ENCODE measurements at places on chromosomes 6 and 20.
A peak's percentile ranks its signal among the peaks of the same experiment; 100 is the strongest.

GRCh38 chr20:11791835-11792567 lies 125.7 kb upstream of the BTBD3 start:
- DNase-seq, result no peak

- DNase-seq, result no peak
Measured at GRCh38 chr6:347951-348859, 43.3 kb upstream of the IRF4 start.

GRCh38 chr6:11747021-11747420 lies 31.6 kb downstream of the ADTRP start:
- DNase-seq, result no peak

DNA sequence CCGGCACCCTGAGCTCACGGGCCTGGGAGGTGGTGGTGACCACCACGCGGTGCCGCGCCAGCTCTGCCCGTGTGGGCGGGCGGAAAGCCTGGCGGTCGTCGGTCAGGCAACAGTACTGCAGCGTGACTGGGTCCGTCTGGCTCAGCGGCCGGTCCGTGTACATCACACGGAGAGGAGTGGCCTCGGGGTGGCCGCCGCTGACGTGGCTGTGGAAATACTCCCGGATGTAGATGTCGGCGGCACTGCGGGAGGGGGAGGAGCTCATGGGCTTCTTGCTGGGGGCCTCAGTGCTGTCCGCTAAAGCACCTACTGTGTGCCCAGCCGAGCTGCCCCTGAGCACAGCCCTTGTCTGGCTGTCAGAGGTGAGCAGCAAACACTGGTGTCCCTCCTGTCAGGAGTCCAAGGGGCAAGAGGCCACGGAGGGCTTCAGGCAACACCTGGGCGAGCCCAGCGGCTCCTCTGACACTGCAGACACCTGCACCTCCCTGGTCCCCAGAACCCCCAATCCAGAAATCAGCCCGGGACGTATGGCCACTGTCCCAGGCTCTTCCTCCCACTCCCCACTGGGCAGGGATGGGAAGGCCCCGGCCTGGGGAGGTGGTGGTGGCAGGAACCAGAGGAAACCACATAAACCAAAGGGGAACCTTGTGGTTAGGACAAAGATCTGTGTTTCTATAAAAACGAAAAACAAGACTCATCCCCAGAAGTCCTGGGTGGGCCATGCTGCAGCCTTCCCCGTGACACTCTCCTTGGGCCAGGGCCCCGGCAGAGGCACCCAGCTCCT lies 6.5 kb downstream of the HELZ2 start:
- no peak for DNase-seq

DNA sequence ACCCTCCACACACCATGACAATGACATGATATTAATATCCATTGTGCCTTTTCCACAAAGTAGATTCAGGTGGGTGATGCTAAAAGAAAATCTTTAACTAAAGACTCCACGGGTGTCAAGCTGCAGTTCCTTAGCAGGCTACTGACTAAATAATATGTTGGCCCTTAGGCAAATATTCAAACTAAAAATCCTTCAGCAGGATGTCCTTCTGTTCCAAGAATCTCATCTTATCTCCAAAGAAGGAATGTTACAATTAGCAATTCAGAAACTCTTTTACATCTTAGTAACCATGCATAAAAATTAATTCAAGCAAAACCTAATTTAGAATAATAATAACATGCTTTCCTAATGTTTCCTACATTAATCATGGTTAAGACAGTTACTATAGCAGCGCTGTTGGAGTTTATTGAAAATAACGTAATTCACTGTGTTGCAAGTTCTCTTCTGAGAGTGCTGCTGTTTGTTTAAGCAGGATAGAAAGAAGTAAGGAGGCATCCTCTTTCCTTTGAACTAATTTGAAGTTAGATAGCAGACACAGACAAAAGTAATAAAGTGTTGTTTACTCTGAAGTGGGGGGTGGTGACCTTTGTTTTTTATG lies 414.8 kb upstream of the CDH4 start:
- no peak for DNase-seq

DNA sequence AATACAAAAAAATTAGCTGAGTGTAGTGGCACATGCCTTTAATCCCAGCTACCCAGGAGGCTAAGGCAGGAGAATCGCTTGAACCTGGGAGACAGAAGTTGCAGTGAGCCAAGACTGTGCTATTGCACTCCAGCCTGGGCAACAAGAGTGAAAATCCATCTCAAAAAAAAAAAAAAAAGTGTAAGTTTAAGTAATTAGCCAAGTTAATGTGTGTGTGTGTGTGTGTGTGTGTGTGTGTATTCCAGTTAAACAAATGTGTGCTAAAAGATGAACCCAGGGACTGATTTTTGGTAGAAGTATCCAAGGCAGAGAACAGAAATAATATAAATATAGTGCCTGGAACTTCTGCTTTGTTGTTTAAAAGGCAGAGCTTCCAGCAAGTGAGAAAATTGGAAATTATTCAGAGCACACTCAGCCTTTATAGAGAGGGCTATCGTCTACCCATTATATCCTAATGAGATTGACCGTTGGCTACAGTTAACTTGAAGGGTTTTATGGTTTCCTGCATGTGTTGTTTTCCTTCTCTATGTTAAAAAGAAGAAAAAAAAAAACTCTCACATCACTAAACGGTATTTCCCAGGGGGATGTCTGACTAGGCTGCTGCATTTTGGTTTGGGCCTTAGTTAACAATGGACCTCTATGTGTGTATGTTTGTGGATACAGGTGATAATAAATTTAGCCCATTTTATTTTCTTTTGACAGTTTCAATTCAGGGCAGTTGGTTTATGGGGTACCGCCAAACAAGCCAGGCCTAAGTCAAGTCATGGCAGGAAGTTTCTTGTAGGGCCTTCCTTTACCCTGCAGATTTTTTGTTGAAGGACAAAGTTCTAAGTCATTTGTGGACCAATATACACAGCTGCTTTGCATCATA lies 9.8 kb downstream of the SOX4 start:
- DNase-seq, result no peak

GRCh38 chr20:44288252-44288651 lies 22.8 kb downstream of the FITM2 start:
- no peak for DNase-seq

GRCh38 chr6:28980137-28980851 lies 24.8 kb downstream of the ZNF311 start:
- no peak for DNase-seq

- peak; percentile 13 for DNase-seq
Measured at GRCh38 chr20:49452011-49452482, 30.4 kb downstream of the KCNB1 start.

DNA sequence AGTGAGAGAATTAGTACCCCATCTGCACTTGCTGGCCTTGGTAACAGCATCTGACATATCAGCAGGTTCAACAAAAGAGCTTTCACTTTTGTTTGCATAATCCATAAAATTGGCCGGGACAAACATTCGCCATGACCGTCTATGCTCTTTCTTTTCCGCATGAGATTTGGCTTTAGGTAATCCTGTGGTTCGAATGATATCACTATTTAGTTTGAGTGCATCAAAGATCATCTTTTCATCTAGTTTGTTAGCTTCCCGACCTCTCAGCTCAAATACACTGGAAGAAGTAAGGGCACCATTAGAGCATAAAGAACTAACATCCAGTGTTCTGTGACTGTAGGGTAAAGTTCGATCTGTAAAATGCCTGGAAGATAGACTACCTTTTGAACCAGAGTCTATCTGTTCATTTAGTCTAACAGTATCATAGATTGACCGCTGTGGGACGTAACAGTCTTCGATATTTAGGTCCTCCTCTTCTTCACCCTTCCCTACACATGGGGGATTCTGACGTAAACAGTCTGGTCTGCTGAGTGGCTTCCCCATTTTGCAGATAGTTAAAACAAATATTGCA lies 101.6 kb downstream of the DST start:
- no peak for DNase-seq

DNA sequence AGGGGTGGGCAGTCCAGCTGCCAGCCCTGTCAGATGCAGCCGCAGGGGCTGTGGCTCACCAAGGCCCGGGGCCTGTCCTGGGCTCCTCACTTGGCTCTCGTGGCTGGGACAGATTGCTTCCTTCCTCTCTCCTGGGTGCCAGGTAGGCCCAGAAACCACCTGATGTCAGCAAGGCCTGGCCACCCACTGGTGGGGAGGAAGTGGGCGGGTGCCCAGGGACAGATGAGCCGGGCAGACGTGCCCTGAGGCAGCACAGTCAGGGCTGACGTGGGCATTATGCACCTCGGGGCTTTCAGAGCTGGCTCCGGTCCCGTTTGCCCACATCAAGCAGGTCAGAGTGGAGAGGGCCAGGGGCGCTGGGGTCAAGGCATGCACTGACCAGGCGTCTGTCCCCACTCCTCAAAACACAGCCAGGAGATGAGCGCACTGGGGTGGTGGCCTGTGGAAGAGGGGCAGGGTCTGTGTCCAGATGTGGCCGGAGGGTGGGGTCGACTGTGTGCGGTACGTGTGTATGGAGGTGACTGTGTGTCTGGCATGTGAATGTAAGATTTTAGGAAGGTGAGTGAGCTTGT lies 133.2 kb upstream of the PTPN1 start:
- no peak for DNase-seq

GRCh38 chr6:108805611-108806167 lies 42.5 kb upstream of the ARMC2 start:
- DNase-seq, result no peak

- peak; percentile 44 for DNase-seq
Measured at GRCh38 chr6:16769986-16770376, 8.7 kb upstream of the ATXN1 start.

DNA sequence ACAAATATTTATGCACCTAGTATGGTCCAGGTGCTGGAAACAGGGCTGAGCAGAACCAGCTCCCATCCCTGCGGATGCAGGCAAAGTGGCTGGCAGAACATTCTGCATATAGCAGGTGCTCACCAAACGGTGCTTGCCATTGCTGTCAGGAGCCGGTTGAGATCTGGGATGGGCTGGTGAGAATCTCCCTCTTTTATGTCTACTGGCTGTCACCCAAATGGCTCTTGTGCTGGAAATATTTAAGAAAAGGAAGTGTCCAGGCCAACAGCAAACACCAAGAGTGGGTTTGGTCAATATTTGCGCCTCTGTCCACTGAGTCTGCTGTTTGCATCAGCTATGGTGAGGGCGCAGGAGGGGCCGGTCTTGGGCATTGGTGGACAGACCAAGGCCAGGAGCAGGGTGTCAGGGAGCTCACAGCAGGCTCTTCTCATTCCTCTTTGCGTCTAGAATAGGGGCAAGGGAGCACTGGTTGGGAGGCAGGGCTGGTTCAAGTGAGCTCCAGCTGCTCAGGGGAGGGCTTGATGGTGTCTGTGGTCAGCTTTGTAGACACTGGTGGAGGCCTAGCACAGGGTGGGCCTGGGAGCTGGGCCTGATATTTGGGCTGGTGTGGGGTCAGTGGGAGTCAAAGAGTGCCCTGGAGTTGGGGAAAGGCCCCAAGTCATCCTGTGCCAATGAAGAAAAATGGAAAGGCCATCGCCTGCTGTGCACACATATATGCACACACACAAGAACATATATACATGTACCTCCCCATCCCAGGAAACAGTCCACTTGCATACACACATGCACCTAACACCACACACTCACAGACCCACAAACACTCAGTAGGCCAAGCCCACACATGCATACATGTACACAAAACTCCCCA lies 1.4 kb upstream of the BPIFB2 start:
- no peak for DNase-seq

- DNase-seq, result no peak
Measured at GRCh38 chr6:23097566-23097965, 528.2 kb downstream of the HDGFL1 start.

GRCh38 chr20:35059110-35059509 lies 33.5 kb downstream of the TRPC4AP start:
- DNase-seq, result no peak

GRCh38 chr6:169669889-169670288 lies 31.9 kb downstream of the WDR27 start:
- no peak for DNase-seq

DNA sequence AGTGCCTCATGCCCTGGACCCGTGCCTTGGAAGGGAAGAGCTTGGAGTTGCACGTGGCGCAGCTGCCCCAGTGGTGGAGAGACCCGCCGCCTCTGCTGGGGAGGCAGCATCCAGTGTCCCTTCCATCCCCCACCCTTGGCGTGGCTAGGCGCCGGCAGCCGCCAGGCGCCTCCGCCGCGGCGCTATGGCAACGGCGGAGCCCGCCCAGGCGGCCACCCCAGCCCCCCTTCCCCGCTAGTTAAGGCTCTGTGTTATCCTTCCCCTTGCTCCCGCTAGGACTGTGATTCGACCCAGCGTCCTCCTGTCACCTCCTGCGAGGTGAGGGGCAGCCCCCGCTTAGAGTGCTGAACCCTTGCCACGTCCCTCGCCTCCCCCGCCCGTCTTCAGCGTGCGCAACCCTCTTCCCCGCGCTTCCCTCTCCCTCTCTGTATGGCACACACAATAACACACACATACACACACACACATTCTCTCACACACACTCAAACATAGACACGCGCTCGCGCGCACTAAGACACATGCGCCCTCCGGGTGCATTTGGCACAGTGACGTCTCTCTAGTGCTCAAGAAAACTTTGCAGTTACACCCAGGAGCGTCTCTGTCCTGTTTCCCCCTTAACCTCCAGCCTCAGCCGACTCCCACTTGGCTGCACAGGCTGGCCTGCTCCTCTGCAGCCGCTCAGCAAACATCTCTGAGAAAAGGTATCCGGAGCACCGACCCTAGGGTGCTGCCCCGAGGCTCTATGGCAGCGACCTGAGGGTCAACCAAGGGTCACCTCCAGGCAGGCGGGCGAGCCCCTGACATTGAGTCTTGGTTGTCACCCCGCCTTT lies 8.5 kb downstream of the GRIK2 start:
- DNase-seq, result no peak

DNA sequence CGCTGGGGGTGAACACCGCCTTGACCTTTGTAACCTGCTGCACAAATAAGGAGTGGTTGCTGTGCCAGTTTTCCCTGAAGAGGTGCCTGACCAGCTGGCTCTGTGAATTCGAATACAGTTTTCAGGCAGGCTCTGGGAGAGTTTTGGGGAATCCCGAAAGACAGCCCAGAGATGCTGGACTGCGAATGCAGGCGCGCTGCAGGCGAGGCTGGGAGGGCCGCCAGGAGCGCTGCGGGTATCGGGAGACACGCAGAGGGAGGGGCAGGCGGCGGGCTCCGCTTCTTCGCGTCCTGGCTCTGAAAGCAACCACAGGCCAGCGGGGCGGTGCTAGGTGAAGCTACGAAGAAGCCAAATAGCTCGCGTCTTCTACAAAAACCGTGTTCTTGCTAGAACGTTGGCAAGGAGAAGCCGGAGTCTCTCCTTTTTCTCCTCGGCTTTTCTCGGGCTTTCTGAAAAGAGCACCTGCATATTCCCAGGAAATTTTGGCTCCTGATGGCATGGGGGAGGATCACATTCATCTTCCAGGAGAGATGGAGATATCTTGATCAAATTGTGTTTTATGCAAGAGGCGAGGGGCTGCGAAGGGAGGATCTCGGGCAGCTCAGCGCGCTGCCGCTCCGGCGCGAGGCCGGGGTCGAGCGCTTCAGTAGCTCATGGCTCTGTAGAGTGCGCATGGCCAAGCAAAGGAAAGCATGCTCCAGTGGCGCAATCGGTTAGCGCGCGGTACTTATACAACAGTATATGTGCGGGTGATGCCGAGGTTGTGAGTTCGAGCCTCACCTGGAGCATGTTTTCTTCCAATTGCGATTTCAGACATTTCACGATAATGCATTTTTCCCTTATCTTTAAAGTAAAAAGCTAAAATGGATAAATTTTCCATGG lies 158.1 kb upstream of the ZNF184 start:
- no peak for DNase-seq

- no peak for DNase-seq
Measured at GRCh38 chr6:106743612-106744011, 114.2 kb downstream of the QRSL1 start.

GRCh38 chr20:40268321-40269075 lies 420.5 kb downstream of the MAFB start:
- no peak for DNase-seq

- DNase-seq, result no peak
Measured at GRCh38 chr20:58989196-58989595, 8.1 kb downstream of the NELFCD start.

- DNase-seq, result peak; percentile 32
Measured at GRCh38 chr6:18527836-18528743, 140.9 kb downstream of the RNF144B start.

All from RCC 7860 (cell line).